ENCODE measurements at places on chromosomes 1 and 21.
A peak's percentile ranks its signal among the peaks of the same experiment; 100 is the strongest.

- DNase-seq = no peak
Measured at GRCh38 chr1:12249181-12249580, 19.4 kb downstream of the VPS13D start.

DNA sequence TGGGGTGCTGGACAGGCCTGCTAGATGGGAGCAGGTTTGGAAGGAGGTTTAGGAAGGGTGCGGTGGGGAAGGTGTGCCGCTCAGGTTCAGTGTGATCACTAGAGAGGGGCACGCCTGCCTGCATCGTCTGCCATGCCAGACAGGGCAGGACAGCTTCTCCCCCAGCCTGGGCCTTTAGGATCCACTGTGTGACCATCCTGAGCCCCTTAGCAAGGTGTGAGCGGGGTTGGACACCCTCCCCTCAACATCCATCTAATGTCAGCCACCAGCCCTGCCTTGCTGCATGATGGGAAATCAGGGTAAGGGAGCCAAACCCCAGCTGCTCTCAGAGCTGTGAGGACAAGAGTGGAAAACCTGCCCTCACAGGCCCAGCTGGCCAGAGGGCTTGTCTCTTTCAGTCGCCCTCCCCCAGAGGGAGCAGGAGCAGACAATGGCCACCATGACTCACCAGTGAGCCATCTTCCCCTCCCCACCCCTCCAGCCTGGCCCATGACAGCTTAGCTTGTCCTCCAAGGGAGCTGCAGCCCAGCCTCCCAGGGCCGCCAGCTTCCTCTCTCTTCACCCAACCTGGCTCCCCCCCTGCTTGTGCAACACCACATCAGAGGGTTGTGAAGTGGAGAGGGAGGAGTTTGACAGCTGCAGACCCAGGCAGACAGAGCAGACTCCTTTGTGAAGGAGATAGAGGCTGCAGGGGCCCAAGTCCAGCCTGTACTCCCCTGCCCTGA lies 37.0 kb downstream of the NUAK2 start:
- DNase-seq = peak; percentile 100

DNA sequence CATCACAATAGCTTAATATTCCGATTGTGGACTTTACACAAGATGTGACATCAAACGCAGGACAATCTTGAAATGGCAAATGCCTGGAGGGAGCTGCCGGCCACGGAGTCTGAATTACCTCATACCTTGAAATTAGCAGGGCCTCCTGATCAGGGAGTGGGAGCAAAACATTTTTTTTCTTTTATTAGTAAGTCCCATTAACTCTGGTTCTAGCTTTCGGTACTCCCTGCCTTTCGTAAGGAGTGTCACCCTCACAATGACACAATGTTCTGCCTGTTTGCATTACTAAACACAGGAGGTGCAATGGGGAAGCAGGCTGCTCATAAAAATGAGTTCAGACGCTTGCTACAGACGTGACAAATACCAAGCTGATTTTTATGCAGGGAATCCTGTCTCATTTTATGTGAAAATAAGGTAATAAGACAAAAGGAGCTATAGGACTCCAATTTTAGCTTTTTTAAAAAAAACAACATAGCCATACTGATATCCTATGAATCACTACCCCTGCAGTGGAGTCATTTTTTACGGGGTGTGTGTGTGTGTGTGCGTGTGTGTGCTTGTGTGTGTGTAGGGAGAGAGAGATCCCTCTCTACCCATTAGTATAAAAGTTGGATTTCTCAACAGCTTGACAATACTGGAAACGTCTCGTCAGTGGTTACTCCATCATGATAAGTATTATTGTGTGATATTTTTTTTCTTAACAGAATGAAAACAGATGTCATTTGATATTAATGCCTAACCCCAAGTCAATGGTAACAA lies 205.1 kb upstream of the RUNX1 start:
- peak; percentile 62 for DNase-seq

GRCh38 chr1:156704930-156705320 lies 458 bp downstream of the CRABP2 start:
- DNase-seq = peak; percentile 72

- no peak for DNase-seq
Measured at GRCh38 chr21:32312326-32312725, 13.7 kb downstream of the MRAP start.

- DNase-seq = no peak
Measured at GRCh38 chr1:93350322-93350721, 4.6 kb downstream of the DR1 start.

DNA sequence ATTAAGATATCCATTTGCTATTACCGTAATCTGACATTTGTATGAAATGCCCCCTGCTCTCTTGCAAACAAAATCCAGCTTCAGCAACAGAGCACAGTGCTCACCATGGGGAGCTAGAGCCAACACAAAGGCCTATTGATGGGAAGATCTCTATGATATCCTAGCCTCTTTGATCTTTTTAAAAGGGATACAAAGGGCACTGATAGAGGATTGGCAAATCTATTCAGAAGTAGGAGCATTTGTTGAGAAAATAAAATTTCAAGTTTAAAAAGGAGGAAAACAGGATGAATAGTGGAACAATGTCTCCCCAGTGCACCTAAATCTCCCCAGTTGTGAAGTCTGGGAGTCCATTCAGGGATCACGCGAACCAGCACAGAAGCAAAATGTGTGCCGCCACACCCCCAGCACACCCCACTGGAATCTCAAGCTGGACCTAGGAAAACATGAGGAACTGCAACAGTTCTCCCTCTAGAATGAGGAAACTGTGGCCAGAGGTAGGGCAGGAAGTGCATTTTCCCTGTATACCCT lies 32.2 kb downstream of the MRAP start:
- no peak for DNase-seq

DNA sequence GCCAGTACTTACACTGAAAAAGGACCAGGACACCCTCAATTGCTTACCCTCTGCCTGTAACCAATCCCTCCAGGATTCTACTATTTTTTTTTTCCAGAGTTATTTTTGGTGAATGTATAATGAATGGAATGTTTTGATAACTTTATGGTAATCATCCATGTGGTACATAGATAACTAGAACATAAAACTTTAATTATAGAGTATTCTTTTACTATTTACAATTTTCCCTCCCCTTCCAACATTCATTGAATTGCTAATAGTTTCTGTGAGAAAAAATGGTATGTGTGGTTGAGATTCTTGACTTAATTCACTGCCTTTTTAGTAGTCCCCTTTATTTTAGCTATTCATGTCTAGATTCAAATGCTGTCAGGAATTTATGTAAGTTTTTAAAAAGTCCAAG lies 164.6 kb downstream of the CYYR1 start:
- no peak for DNase-seq

GRCh38 chr21:42117967-42118780 lies 47.1 kb downstream of the UMODL1 start:
- no peak for DNase-seq

- DNase-seq = peak; percentile 79
Measured at GRCh38 chr1:153612755-153613331, at the start of gene S100A16. Gene S100A16, minus strand, starts transcription at chr1:153613137. Its CDS starts 4,986 bp downstream, at chr1:153608151.

DNA sequence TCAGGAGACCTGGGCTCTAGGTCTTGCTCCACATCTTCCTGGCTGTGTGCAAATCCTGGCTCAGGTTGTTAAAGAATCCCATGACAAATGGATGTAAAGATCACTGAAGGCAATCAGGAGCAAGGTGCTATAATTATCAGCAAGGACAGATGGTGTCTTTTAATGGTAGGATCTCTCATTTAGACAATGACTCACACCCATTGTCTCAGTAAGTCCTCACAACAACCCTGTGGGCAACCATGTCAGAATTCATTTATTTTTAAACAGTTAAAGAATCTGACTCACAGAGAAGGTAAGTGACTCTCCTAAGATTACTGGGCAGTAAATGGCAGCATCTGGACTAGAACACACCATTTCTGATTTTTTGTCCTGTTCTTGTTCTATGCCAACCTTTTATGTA lies 32.8 kb downstream of the RNASEL start:
- peak; percentile 48 for DNase-seq

- no peak for DNase-seq
Measured at GRCh38 chr1:162753001-162753658, 37.4 kb upstream of the HSD17B7 start.

DNA sequence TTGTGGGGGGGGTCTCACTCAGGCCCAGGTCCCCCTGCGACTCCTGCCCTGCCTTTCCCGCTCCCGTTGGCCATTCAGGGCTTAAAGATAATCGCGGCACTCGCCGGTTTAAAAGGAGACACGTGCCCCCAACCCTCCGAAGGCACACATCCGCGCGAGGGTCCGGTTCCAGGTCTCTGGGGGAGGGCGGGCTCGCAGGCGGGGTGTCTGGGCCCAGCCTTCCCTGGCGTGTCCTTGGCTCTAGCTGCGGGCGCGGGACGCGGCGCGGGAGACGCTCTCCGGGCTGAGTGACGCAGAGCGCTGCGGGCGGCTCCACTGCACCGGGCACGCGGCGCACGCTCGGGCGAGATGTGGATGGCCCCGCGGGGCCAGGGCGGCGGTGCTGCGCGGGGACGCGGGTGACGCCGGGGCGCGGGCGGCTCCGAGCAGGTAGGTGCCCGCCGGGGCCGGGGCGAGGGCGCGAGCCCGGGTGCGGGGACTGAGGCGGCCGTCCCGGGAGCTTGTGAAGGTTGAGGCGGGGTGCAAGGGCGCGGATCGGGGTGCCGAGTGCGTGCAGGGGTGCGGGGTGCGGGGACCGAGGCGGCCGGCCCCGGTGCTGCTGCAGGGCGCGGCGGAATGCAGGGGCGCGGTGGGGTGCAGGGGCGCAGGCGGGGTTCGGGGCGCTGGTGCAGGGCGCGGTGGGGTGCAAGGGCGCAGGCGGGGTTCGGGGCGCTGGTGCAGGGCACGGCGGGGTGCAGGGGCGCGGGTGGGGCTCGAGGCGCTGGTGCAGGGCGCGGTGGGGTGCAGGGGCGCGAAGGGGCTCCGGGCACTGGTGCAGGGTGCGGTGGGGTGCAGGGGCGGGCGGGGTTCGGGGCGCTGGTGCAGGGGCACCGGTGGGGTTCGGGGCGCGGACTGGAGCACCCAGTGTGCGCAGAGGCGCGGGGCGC lies 3.3 kb upstream of the TRPM2 start:
- DNase-seq = no peak

GRCh38 chr21:29581393-29581792 lies 282.7 kb downstream of the BACH1 start:
- DNase-seq = no peak

DNA sequence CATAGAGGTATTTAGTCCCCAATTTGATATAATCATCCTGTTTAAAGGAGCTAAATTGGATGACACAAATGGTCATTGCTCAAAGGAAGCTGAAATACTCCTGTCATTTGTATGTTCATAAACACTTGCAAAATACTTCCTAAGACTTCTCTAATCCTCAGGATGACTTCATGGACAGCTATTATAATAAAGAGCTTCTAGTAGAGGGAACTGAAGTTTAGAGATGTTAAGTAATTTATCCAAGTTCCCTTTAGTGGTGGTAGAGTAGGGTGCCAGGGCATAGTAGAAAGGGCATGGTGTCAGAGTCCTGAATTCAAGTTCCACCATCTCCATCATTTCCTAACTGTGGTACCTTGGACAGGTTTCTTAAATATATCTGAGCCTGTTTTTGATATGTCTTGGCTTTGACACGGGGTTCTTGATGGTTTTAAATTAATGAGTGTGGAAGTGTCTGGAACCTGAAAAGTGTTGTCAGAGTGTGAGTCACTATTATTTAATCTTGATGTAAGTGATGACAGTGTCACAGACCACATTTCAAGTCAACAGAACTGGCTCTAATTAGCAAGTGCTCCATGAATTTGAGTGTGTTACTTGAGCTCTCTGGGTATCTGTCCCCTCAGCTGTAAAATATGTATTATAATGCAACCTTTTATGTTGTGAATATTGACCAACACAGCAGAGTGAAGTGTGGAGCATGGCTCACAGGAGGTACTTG lies 12.1 kb upstream of the GBP6 start:
- DNase-seq = no peak

DNA sequence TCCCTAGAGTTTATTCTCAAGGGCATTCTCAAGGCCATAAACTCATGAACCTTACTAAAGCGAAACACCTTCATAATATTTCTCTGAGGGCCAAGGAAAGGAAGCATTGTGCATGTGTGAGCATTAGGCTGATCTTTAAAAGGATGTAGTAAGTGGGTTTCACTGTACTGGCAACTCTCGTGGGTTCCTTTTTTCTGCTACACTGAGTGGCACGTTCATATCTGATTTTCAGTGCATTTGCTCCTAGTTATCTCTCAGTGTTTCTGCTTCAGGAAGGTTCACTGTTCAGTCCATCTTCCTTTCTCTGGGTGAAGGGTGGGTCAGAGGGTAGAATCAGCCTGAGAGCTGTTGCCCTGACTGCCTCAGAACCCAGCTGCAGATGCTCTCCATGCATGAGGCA lies 192.8 kb upstream of the ADGRL2 start:
- no peak for DNase-seq

- DNase-seq = no peak
Measured at GRCh38 chr1:9404117-9404914, 111.6 kb downstream of the SPSB1 start.

DNA sequence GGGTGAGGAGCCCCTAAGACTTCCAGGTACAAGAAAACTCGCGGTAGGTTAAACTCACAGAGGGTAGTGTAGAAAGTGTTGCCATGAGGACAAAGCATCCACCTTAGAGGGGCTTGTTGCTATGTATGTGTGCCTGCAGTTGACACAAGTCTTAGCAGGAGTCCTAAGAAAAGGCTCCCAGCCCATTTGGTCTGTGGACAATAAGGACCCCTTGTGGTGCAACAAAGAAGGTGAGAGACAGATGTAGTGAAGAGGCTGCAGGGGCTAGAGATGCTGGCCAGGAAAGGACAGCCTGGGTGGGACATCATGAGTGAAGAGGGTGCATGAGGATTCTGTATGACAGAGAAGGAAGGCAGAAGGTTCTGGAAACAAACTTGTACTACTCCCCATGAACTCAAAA lies 36.3 kb upstream of the IL10 start:
- peak; percentile 42 for DNase-seq

DNA sequence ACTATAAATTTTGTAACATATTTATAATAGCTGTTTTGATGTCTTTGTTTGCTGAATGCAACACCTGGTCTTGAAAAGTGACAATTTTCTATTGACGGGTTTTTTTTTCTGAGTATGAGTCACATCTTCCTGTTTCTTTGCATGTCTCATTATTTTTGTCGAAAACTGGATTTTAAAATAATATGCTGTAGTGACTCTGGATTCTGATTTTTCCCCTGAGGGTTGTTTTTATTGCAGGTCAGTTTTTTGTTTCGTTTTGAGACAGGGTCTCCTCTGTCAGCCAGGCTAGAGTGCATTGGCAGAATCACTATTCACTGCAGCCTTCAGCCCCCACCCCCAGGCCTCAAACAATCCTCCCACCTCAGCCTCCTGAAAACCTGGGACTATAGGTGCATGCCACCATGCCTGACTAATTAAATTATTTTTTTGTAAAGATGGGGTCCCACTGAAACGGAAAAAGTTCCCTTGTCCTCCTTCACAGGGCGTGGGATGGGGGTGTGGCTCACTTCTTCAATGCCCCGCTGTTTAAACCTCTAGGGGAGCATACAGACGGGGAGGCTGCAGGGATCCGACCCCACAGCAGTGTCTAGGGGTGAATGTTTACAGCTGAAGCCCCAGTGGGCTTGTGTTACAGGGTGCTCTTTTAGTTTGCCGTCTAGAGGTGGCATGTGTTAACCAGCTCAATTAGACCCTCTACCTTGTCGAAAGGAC lies 11.3 kb upstream of the PPIE start:
- DNase-seq = no peak

DNA sequence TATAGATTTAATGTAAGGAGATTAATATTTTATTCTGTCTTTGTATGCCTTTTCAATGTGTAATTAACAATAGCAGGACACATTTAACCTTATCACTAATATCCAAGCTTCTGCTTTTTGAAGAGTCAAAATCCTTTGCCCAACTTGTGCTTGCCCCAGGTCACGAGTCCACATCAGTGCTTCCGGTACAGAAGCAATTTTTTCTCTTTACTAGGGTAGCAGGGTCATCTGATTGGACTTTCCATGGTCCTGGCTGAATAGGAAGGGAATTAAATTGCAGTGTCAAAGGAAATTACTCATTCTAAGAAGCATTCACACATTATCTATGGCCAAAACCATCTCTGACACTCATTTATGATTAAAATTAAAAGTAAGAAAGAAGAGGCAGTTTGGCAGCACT lies 460.5 kb upstream of the ADGRL2 start:
- DNase-seq = no peak
